Epithelial cell of esophagus (primary cell): ENCODE measurements at places on chromosomes 5 and 9.

GRCh38 chr9:129671519-129671918, 6.1 kb downstream of the PRRX2 start:
- DNase-seq: peak; percentile 45

- peak; percentile 71 for DNase-seq
Measured at GRCh38 chr5:153352685-153353219, 137.7 kb upstream of the GRIA1 start.

- DNase-seq: no peak
Measured at GRCh38 chr9:111898331-111899096, 1.9 kb downstream of the UGCG start.

DNA sequence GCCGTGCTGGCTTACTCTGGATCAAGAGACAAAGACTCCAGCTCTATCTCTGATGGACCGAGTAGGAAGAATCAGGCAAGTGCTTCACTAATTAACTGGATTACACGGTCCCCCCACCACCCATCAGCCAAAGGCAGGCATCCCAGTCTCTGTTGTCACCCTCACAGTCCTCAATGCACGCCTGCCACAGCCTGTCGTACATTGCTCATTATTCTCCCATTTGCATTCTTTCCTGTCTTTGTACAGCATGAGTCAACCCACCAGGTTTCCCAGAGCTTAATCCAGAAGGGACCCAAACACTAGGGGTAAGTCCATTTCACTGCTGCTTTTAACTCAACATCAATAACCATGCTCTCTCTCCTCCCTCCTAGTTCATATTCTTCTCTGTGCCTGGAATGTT, 44.4 kb downstream of the PCA3 start:
- peak; percentile 55 for DNase-seq

- no peak for DNase-seq
Measured at GRCh38 chr9:11417782-11418181, 805.0 kb upstream of the PTPRD start.

DNA sequence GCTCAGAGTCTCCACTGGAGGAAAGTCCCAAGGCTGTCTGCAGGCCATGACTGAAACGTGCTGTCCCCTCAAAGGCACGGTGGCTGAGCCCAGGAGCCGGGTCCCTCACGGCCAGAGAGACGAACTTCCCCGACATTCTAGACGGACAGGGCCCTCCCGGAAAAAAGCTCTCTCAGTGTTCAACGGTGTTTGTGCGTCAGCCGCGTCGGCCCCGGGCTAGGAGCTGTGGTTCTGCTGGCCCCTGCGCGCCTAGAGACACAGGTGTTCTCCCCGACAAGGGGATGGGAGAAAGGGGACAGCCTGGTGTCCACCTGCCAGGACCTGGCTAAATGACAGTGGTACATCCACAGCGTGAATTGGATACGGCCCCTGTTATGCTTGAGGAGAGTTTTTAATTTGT, 5.8 kb upstream of the GPSM1 start:
- DNase-seq: no peak

DNA sequence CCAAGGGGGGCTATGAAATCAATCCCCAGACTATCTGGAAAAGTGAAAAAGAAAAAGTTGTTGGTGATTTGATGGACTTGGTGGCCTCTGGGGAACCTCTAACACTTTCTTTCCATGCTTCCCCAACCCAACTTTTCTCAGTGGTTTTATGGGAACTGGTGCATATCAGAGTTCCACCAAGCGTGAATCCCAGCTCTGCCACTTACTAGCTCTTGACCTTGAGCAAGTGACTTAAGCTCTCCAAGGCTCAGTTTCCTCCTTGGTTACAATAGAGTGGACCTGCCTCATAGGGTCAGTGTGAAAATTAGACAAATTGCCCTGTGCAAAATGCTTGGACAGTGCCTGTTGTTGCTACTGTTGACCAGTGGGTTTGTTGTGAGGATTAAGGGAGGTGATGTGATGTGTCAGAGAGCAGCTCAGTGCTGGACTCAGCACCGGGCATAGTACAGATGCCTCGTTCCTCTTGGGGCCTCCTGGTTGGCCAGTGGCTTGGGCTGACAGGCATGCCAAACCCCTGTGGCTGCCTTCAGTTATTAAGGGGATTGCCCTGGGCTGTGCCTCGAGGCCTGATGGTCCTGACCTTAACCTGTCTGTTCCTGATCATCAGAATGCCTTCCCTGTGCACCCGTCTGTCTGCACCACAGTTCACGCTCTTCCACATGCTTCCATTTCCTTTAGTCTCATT, 49.3 kb downstream of the COL15A1 start:
- DNase-seq: no peak

DNA sequence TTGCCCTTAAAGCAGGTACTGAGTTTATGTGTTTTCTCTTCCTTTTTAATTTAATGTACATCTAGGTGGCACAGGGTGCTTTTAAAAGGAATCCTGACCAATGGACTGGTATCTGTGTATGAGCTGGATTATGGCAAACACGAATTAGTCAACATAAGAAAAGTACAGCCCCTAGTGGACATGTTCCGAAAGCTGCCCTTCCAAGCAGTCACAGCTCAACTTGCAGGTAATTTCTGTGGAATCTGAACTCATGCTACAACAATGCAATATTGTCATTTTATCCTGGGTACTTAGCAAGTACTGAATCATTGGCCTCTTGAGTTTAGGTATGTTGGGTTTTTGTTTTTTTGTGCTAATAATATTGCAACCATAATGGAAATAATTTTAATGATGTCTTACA, 14.4 kb upstream of the TMOD1 start:
- peak; percentile 71 for DNase-seq

DNA sequence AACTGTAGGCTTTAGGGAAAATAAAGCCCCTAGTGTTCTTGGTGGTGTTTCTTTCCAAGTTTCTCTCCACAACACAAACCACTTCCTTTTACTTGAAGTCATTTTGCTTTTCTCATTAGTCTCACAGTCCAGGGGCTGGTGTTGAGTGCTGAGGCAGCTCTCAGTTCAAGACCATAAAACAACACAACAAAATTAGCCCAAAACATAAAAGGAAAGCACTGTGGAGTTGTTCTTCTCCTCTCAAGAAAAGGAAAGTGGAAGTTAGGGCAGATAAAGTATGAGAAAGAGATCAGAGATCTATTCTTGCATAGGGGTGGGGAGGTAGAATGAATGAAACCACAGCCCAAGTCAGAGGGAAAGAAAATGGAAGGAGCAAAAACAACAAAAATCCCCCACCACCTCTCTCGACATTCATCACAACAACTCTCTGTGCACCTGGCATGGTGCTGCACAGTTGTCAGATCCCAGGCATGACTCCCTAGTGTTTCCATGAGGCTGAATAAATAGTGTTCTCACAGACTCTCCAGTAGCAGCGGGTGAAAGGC, 569.9 kb downstream of the RAB3C start:
- DNase-seq: no peak

DNA sequence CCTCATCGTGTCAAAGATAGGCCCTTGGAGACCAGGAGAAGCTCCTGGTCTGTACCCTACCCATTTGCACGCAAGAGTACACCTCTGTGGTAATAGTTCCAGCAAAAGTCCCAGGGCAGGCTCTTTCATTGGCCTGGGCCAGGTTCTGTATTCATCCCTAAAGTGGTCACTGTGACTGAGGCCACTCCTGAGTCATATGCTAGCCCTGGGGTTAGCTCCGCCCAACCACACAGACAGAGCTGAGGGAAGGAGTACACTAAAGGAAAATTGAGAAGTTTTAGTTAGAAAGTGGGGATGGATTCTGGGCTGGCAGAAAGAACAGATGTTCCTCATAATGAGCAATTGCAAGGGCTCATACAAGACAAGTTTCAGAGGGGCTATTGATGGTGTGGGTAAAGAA, 206.7 kb downstream of the ARHGAP26 start:
- no peak for DNase-seq

- DNase-seq: no peak
Measured at GRCh38 chr5:146116361-146116760, 11.0 kb upstream of the PLAC8L1 start.

DNA sequence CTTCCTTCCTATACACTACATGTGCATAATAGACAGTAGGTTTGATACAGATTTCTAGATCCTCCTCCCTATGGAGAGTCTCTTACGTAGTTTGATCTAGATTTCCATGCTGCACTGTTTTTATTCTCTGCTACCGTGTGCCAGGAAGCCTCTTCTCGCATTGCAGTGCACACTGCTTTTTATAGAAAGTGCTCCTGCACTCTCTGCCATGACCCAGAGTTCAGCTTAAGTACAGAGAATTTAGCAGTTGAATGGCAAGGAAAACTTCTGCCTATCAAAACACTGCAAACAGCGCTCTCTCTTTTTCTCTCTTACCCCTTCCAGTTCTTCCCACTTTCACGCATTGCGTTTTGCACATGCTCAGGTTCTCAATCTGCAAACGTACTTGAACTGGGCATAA, 187.4 kb downstream of the ARHGAP26 start:
- DNase-seq: no peak

DNA sequence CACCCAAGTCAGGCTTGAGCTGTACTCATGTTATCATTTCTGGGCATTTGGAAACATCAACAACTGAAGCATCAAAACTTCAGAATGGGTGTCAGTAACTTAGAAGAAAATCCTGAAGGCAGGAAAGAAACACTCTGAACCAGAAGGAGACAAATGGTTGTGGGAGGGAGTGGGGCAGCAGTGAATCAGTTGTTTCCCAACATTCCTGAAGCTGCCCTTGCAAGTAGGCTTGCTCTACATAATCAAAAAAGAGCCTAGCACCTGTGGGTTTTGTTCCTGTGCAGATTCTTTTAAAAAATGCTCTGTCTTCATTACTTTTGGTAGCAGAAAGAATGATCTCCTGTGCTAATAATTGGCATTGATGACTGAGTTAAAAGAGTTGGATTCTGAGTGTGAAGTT, 424.2 kb upstream of the GRIA1 start:
- peak; percentile 61 for DNase-seq

- peak; percentile 79 for DNase-seq
Measured at GRCh38 chr9:76810377-76810957, 46.2 kb downstream of the PCA3 start.

DNA sequence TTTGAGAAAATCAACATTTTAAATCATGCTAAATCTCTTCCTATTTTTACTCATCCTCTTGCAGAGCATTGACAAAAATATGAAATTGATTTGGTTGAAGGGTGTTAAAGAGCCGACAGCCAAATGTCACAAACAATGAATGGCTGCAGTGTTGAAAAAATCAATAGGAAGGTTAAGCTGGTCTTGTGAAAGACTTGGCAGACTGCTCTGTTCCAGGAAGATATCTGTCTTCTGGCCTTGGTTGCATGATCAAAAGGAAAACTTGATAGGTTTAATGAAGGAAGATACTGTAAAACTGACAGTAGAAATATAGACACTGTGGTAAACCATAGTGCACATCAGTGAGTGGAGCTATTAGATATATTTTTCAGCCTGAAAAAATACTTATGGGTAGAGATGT, 103.6 kb downstream of the PBX3 start:
- DNase-seq: peak; percentile 1
